ENCODE measurements at places on chromosomes 1 and 21.
A peak's percentile ranks its signal among the peaks of the same experiment; 100 is the strongest.

DNA sequence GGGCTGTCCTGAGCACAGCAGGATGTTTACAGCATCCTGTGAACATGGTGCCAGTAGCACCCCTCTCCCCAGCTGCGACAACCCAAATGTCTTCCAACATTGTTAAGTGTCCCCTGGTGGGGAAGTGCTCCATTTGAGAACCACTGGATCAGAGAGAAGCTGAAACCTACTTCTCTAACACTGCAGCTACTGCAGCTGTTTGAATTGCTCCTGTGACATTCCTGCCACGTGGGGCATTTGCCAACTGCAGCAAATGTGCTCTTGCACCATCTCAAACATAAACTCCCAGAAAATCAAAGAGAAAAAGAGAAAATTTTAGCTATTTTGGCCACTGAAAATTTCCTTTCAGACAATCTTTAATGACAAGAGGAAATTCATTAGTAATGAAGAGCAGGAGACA is 11.0 kb downstream of the SLC2A5 start:
- no peak for DNase-seq

DNA sequence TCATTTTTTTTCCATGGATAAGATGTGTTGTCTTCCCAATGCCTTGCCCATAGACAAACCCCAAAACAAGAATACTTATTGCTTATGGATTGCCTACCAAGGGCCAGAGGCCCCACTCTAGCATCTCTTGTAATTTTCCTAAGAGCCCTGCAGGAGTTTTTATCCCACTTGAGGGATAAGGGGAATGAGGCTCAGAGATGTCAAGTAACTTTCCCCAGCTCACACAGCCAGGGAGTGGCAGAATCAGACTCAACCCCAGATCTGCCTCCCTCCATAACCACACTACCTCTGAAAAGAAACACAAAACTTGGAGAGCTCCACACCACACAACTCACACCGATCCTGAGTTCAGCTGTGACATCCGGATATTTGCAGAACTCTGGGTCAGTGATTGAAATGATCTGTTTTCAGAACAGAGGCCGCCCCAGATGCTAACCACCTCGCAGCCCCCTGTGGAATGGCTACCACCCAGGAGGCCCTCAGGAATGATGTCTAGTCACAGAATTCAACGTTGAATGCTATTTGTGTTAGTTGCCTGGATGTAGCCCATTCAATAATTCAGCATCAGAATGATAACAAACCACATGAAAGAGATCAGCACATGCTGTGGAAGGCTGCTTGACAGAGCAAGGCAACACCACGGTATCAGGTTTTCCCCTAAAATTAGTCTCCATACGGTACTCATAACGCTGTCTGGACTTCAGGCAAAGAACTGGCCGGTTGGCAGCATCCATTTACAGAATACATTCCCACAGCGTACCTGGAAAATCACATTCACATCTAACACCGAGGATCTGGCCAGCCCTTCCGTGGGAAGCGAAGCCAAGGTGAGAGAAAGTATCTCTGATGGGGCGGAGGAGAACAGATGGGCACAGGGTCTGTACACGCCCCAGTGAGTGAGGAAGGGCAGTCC is 231.9 kb downstream of the TOMM20 start:
- no peak for DNase-seq

DNA sequence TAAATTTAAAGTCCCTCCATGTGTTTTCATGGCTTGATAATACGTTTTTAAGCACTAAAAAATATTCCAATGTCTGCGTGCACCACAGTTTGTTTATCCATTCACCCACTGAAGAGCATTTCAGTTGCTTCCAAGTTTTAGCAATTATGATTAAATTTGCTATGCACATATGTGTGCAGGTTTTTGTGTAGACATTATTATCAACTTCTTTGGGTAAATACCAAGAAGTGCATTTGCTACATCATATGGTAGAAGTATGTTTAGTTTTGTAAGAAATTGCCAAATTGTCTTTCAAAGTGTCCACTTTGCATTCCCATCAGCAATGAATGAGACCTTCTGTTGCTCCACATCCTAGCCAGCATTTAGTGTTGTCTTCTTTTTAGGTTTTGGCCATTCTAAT is 550.0 kb downstream of the BRINP3 start:
- no peak for DNase-seq

DNA sequence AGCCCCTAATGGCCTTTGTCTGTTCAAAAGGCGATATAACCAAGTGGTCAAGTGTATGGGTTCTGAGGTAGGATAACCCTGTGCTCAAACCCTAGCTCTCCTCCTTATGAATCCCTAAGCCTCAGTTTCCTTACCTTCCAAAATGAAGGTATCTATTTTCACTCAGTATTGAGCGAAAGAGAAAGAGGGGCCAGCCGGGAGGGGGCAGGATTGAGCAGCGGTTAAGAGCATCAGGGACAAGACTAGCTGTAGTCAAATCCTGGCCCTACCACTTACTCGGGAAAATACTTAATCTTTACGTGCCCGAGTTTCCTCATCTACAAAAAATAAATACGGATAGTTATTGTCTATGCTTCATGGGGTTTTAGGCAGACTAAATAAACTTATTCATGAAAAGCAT is 25.7 kb downstream of the LY9 start:
- DNase-seq: peak; percentile 26

DNA sequence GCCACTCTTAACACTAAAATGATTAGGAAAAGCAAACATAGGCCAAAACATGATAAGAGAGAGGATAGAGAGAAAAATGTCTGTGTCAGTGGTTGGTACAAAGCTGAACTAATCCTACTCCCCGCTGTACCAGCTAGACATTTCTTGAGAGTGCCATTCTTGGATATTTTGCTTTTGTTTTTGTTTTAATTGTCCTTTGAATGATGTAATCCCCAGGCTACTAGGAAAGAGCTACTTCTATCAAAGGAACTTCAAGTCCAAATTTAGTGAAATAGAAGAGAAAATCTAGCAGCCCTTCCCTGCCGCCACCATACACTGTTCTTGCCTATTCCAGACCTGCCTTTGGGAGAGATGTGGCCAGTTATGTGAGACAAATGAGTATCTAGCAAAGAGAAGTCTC is 269.6 kb downstream of the GRIK1 start:
- no peak for DNase-seq

DNA sequence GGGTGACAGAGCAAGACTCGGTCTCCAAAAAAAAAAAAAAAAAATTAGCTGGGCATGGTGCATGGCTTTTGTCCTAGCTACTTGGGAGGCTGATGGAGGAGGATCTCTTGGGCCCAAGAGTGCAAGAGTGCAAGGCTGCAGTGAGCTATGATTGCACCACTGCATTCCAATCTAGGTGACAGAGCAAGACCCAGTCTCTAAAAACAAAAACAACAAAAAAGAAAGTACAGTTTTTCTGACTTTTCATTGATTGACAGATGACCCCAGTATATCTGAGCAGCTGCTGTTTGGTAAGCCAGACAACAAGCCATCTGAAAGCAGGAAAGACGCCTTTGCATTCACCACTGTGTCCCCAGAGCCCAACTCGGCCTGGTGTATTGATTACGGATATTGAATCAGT is 10.9 kb upstream of the DPT start:
- no peak for DNase-seq

GRCh38 chr1:25031966-25032667 is 102.0 kb upstream of the RUNX3 start:
- peak; percentile 63 for DNase-seq

- no peak for DNase-seq
Observed at GRCh38 chr1:160189649-160190625, at the start of gene CASQ1. TSS of gene CASQ1 (plus strand) at chr1:160190575. CDS start at chr1:160190752, 177 bp downstream.

DNA sequence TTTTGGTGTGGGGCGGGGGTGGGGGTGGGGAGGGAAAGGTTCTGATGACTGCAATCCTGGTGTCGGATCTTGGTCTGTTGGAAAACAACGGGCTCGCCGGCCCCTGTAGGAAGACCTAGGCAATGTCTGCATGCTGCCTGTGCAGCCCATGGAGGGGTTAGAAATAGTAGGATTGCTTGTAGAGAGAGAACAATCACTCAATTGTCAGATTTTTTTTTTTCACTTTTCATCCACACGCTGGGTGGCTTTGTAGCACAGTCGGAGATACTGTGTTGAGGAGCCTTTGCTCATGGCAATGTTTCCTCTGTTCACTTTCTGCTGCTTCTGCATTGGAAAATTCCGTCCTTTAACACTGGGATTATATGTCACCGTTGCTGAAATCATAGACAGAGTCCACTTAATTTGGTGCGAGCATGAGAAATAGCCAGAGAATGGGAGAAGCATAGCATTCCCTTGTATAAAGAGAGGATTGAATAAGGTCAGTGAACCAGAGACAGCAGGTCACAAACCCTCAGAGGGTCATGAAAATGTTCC is 107.5 kb downstream of the MRPS6 start:
- DNase-seq: no peak

- peak; percentile 80 for DNase-seq
Observed at GRCh38 chr1:110433803-110434202, 17.1 kb upstream of the PROK1 start.

- no peak for DNase-seq
Observed at GRCh38 chr21:18782721-18783120, 379.1 kb upstream of the TMPRSS15 start.

DNA sequence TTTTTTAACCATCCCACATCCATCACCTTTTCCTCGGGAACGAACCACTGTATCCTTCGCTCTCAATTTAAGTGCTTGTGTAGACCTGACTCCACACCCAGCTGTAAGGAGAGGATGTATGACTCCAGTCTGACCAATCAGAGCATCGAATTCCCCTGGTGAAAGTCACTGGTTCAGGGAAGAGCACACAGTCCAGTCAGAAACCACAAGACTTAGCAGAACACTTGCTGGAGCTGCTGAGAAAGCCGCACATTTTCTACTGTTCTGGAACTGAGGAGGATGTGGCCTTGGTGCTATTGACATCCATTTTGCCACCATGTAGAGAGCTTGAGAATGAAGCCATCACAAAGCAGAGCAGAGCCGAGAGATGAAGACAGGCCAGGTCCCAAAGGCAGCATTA is 59.9 kb upstream of the CNN3 start:
- no peak for DNase-seq

DNA sequence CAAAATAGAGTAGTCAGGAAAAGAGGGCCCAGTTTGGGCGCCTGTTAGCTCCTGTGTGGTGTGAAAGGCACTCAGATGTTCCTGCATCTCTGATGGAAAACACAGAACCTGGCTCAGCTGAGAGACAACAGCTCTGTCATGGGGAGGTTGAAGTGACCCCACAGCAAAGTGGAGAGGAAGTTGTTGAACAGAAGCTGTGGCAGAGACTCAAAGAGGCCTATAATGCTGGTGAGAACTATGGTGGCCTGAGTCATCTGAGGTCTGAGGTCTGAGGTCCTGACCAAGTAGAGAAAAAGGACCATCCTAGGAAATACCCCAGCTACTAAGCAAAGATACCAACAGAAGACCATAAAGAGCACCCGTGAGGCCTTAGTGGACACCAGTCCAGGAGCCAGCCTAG is 45.6 kb upstream of the JAK1 start:
- DNase-seq: peak; percentile 38

DNA sequence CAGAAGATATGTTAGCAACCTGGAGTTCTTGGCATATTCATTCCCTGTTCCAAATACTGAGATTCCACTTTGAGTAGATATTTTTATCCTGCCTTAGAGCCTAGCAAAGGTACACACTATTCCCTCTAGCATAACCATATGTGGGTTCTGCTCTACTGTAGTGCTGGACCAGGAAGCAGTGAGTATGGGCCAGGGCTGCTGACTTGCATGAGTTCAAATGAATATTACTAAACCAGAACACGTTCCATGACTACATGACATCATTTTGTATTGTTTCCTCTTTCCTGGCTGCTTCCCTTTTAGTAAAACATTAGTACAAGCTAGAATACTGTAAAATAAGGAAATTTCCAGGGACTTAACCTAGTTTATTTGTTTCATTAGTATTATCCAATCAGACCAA is 41.1 kb downstream of the TNFSF18 start:
- no peak for DNase-seq

DNA sequence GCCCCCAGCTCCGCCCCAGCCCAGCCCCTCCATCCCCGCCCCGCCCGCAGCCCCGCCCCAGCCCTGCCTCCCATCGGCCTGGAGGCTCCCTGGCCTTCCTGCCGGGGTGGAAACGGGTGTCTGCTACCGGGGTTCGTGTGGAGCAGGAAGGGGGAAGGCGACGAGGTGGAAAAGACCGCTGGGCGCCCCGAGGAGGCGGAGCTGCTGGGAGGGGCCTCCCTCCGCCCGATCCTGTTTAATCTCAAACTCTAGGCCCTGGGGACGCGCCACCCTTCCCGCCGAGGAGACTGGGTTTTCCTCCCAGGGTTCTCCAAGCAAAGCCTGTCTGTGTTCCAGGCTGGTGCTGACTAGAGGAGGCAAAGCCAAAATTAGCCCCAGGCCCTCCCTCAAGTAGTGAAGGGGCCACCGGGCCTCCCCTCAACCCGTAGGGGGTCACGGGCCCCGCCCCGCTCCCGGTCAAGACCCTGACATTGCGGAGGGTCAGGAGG is 16.2 kb upstream of the TTLL10 start:
- peak; percentile 94 for DNase-seq

GRCh38 chr1:38077523-38078147 is 31.0 kb upstream of the POU3F1 start:
- no peak for DNase-seq

- no peak for DNase-seq
Observed at GRCh38 chr1:116947092-116947860, 37.6 kb downstream of the PTGFRN start.

DNA sequence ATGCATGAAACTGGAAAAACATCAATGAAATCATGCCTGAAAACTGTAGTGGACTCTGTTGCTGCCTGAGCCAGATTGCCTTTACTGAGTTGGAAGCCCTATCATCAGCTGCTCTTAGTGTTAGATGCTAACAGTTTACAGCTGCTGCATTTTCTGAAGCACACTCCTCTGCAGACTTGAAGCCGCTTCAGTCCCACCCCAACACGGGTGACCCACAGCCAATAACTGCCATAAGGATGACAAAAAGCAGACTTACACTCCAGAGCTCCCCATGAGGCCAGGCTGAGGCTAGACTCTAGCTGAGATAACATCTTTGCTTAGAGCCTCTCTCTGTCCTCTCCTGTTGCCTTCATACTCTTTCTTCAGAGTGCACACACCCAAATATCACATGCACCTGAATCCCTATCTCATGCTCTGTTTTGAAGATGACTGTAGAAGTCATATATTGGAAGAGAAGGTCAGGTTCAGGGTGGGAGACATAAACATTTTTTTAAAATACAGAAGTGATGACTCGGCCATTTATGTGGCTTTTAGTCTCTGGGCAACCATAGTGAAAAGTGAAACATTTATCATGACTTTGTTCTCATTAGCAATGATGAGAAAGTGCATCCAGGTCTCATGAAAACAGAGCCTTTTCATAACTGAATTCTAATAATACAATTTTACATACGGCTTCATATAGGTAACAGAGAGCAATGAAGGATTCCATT is 161.0 kb downstream of the KCNK2 start:
- no peak for DNase-seq

- DNase-seq: no peak
Observed at GRCh38 chr1:45969866-45970265, 162.6 kb downstream of the PIK3R3 start.

DNA sequence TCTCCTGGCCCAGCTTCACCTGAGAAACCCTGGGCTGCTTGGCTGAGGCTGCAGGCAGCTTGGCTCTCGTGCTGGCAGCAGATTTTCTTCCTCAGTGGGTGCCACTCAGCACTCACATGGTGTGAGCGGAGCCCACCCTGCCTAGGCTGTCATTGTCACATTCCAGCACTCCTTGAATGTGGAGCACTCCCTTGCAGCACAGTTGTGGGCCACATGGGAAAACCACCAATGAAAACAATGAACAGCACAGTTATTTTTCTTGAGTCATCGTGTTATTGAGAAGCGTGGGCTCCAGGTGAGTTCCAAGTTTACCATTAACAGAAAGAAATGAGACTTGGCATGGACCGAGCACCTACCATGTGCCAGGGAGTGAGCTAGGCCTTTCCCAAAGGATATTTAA is 27.2 kb upstream of the TRIM67 start:
- no peak for DNase-seq
